Effector memory CD4-positive, alpha-beta T cell (primary cell): ENCODE measurements at places on chromosomes 12 and 14.

- DNase-seq, result no peak
Observed at GRCh38 chr14:54312166-54312801, 84.5 kb upstream of the CDKN3 start.

DNA sequence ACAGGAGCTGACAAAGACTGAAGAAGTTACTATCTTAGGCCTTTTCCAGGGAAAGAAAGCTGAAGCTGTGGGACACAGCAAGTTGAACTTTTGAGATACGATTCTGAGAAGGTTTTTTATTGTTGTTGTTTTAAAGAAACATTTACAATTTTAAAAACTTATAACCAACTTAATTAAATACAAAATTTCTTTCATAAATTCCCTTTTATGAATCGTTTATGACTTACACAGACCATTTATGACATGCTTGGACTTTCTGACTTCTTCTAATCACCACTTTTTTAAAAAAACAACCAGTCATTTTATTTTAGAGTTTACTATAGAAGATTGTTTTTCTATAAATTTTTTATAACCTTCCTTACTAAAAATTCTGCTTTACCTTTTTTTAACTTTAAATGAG is 68.7 kb downstream of the DHRS2 start:
- DNase-seq, result no peak

DNA sequence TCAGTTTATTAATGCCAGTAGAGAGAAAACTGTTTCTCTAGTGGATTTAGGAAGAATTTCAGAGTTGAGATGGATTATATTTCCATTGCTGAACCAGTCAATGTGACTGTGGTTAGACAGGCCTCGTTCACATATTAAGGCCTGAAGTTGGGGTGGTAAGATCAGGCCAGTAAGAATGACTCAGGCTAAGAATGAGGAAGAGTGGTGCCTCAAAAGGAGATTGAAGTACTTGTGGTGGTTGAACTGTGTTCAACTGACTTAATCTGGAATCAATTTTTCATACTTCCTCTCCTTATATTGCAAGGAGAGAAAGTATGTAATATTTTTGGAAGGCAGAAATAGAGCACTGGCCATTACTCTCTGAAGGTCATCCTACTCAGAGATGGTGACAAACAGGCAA is 37.8 kb upstream of the ATF7IP start:
- DNase-seq, result no peak

DNA sequence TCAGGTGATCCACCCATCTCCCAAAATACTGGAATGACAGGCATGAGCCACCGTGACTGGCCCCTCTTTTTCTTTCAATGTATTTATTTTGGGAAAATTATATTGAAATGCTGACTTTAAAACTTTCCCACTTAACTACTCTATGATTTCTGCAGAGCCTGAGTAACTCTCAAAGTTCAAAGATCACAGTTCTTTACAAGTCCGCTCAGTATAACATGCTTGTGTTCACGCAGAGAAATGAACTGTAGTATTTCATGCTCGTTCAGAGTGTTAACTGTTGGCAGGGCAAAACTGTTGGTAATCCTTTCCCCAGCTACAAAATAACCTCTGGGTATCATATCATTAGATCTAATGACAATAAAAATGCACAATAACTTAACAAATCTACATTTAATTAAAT is 50.7 kb upstream of the ADAMTS20 start:
- DNase-seq, result no peak

GRCh38 chr14:74516451-74517160 is 23.0 kb downstream of the ISCA2 start:
- DNase-seq, result no peak

GRCh38 chr12:112342587-112342986 is 39.6 kb downstream of the HECTD4 start:
- DNase-seq, result no peak

DNA sequence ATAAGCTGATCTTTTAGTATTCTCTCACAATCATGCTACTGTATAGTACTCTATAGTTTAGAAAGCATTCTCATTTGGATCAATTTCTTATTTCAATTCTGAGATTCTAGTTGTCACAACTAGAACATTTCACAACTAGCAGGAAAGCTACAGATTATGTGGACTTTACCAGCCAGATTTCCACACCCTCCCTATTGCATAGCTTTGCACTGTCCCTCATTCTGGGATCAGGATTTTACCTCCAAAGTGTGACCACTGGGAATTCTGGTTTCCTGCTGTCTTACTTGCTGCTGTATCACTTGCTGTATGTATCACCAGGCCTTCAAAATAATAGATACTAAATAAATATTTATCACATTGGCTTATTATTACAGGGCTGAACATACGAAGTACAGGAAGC is 10.2 kb upstream of the PELI2 start:
- no peak for DNase-seq

DNA sequence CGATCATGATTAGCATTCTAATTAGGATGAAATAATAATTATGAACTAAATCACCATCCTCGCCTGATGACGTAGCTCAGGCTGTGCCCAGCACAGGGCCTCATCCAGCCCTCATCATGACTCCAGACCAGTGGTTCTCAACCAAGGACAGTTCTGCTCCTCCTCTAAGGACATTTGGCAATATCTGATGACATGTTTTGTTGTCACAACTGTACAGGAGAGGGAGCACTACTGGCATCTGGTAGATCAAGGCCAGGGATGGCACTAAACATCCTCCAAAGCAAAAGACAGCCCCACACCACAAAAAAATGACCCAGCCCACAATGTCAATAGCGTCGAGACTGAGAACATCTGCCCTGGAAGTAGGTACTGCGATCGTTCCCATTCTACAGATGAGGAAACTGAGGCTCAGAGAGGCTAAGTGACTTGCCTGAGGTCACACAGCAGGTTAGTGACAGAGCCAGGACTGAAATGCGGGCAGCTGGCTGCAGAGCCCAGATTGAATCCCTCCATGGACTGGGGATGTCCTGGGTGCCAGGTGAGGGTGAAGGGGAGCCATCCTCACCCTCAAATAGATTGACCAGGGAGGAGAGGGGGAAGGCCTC is 15.5 kb downstream of the TRPV4 start:
- no peak for DNase-seq

- DNase-seq, result no peak
Observed at GRCh38 chr12:131260954-131261353, 307.2 kb downstream of the ADGRD1 start.

DNA sequence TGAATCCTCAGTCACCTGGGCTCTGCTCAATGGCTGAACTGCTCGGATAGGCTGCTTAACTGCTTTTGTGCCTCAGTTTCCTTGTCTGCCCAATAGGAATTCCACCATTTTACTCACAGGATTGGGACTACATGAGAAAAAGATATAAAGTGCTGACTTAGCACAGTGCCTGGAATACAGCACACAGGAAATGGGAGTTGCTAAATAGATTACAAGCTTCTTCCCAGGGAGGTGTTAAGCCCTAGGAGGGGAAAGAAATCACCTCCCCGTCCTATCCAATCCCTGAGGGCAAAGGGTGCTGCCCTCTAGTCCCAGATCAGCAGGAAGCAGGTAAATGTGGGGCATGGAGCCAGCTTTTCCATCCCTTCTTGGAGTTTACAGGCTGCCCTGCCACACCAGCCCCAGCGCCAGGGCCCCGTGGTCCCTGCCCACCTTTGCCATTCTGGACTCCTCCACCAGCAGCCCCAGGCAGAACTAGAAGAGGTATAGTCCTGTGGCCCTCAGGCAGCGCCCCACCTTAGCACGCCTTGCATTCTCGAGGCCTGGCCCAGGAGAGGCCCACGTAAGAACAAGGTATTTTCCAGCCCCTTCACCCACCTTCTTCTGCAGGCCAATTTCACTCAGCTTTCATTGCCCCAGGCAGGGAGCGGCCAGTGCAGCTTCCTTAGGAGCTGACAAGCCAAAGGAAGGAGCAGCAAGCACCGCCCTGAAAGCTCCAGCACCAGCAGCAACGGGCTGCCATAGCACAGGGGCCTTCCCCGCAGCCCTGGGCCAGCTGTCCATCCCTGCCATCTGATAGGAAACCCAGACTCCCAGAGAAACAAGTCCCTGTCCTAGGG is 28.8 kb upstream of the RPLP0 start:
- no peak for DNase-seq

DNA sequence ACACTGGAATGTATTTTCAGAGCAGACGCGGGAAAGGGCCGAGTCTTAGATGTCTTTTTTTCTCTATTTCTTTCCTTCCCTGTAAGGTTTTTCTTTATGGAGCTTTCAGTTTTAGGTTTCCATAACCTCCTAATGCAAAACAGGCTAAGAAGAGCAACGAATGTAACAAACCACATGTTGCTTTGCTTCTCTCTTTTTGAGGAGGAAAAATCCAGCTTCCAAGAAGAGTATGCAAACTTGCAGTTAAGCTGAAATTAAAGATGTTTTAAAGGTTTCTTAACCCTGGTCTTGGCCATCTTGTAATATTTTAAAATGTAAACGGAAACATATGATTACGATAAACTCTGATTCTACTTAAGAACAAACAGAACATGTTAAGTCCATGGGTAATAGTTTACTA is 86.9 kb downstream of the PRICKLE1 start:
- no peak for DNase-seq

- no peak for DNase-seq
Observed at GRCh38 chr14:57864659-57865058, 1.2 kb downstream of the SLC35F4 start.

DNA sequence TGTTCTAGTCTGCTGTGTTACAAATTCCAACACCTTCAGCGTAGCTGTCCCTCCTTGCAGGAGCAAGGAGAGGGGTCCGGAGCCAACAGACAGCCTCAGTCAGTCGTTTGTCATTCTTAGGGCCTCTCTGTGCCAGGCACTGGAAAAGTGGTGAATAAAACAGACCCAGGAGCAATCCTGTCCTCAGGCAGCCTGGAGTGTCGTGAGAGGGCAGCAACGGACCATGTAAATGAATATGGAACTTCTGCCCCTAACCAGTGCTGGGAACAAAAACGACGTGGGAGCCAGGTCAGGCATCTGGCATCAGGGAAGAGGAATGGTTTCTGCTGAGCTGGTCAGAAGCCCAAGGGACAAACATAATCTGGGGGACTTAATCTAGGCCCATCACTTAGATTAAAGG is 64.8 kb upstream of the PSMC1 start:
- DNase-seq, result no peak

DNA sequence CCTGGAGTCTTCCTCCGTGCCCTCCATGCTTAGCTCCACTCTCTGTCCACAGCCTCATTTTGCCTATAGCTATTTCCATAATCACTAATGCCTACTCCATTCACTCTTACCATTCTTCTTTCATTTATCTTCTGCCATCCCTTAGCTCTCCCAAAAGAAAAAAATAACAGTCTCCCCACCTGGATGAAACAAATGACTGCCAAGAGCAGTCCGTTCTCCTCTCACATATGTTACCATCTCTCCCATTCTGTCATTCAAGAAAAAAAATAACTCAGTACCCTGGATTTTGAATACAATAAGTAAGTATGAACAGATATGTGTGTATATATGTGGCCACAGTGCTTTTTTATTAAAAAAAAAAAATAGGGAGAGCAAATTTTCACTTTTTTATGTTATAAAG is 13.2 kb downstream of the DUSP16 start:
- no peak for DNase-seq

DNA sequence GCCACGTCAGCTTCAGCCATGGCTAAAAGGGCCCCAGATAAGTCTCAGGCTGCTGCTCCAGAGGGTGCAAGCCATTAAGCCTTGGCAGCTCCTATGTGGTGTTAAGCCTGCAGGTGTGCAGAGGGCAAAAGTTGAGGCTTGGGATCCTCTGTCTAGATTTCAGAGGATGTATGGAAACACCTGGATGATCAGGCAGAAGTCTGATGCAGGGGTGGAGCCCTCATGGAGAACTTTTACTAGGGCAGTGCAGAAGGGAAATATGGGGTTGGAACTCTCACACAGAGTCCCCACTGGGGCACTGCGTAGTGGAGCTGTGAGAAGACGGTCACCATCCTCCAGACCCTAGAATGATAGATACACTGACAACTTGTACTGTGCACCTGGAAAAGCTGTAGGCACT is 47.9 kb downstream of the SDR9C7 start:
- DNase-seq, result no peak
